ENCODE measurements at places on chromosomes 6 and 20. TPM values are rescaled to one million over a fixed set of nuclear protein-coding genes. Genes with fewer than 3 reads are reported as not detected.

GRCh38 chr6:51301962-51302361 is 483.3 kb downstream of the TFAP2B start:
- DNase-seq: no peak

DNA sequence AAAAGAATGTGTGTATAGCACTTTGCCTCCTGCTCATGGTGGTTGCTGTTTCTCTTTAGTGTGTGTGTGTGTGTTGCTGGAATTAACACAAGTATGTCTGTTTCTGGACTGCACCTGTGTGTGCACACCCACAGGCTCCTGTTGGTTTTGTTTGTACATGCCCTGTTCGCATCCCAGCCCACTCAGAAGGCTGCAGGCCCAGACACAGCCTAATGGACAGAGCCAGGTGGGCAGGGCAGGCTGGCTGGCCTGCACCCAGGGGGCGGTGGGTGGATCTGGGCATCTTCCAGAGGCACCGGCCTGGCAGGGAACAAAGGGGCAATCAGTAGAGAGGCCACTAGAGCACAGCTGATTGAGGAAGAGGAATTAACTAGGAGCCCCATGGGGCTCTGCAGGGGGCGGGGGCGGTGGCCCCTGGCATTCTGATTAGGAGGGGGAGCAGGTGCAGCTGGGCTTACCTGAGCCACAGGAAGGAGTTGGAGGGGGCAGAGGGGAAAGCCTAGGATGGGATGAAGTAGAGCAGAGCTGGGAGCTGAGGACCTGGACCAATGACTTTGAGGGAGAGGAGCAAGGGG is 21.9 kb downstream of the CD40 start:
- no peak for DNase-seq

GRCh38 chr6:7246401-7247178 is 66.4 kb downstream of the SSR1 start:
- DNase-seq: no peak

DNA sequence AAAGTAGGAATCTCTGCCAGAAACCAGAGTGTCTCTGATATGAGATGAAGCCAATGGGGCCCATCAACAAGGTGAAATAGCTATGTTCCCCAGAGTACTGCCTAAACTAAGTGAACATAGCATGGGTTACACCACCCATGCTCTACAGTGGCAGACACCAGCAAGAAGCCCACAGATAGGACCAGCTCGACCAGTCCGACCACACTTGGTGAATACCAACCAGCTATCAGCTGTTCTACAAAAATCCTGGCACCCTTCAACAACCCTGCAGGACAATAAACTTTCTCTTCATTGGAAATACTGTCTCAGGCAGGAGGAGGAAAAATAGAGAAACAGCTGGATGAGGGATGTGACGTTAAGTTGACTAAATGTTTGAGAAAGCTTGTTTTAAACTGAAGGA is 311.4 kb downstream of the EPM2A start:
- DNase-seq: no peak

MPIG6B gene
- not detected for total RNA-seq

- peak; percentile 52 for DNase-seq
Observed at GRCh38 chr6:14452567-14453527, 335.3 kb downstream of the CD83 start.

ANKRD66 gene
- total RNA-seq: not detected
